ENCODE measurements at places on chromosomes 2 and 18.

GRCh38 chr2:173943738-173944137 is 21.4 kb downstream of the SP3 start:
- DNase-seq, result no peak

- DNase-seq, result no peak
These were observed 1.4 kb downstream of the NOL4 start for GRCh38 chr18:34223164-34223892.

- peak; percentile 79 for DNase-seq
These were observed 62.1 kb downstream of the LRRFIP1 start for GRCh38 chr2:237689336-237690131.

- DNase-seq, result no peak
These were observed 7.1 kb upstream of the CEP68 start for GRCh38 chr2:65049010-65049639.

DNA sequence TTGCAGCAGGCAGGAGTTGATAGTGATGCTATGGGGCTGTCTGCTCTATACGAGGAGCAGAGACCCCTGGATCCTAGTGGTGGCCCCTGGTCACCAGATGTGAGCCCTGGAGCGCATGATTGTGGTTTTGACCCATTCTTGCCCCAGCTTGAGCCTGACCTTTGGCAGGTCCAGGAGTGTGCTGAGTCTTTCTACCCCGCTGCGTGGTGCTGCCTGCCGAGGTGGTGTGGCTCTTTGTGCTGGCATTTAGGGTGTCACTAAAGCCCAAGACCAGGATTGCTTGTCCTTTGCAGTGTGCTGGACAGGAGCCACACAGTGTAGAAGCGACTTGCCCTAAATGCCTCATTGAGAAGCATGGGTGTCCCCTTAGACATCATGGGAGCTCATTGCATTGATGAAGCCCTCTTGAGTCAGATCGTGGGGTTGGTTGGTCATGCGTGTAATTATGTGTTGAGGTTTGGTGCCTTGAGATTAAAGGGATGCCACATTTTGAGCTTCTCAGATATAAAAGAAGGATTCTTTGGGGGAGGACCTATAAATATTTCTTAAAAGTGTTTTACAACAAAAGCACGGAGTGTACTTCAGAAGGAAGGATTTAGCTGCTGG is 88.3 kb downstream of the AGAP1 start:
- no peak for DNase-seq

DNA sequence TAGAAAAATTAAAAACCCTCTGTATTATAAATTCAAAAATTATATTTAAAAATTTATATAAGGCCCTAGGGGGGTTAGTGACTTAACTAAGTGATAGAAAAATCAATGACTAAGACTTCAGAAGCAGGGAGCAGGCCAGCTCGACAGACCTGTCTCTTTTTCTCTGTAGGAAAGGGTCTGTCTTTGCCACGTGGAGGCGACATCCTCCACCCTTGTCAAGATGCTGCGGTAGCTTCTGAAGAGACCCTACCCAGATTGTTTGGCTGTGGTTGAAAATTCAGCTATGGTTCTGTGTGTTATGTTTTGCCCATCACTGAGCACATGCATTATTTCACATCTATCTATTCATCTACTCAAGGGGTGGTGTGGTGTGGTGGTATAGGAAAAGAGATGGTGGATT is 8.2 kb upstream of the SLC4A3 start:
- DNase-seq, result no peak

DNA sequence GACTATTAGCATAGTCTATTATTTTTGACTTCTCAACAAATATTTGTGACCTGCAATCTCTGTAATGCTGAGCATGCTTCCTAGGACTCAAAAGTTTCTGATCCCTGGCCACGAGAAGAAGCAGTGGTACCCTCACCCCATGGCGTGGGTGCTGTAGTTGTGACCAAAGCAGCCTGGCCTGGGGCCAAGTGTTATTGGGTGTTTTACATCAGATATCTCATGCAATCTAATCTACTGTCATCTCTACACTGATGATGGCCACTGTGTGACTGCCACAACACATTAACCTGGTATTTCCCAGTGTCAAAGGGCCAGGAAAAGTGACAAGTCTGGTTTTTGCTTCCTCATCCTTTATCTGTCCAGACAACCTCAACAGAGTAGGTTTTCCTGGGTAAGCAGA is 80.8 kb upstream of the WIPF1 start:
- no peak for DNase-seq

DNA sequence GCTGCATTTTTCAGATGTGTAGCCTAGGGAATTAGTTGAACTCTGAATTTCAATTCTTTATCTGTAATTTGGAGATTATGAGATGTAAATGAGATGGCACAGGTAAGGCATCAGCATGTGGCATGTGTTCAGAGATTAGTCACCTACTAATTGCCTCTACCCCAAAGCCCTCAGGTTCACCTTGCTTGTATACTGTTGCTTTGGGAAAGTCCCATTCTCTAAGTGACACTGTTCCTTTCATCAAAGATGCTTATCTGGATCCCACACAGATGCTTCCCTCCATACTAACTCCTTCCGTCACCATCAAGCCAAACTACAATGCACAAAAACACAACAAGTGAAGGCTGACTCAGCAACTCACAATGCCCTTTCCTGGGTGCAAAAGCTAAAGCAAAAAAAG is 143.7 kb downstream of the LRATD1 start:
- DNase-seq, result no peak

DNA sequence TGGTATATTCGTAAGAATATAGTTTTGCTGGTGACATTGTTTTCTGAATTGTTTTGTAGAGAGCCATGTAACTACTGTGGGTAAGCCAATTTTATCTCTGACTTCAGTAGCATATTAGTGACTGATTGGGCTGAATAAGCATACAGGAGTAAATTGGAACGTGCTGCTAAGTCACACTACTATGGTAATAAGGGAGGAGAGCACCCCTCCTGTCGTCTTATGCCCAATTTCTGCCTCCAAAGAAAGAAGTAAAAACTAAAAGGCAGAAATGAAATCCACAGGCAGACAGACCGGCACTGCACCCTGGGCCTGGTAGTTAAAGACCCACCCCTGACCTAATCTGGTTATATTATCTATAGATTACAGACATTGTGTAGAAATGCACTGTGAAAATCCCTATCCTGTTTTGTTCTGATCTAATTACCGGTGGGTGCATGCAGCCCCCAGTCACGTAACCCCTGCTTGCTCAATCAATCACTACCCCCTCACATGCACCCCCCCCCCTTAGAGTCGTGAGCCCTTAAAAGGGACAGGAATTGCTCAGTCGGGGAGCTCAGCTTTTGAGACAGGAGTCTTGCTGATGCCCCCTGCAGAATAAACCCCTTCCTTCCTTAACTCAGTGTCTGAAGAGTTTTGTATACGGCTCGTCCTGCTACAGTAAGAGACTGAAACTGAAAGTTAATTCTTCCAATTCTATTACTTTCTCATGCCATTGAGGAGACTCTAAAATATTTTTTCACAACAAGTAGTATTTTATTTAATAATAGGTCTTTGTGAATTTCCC is 167.0 kb downstream of the ZNF804A start:
- DNase-seq, result no peak

Data from GDM1 (cell line).